ENCODE measurements at places on chromosomes 7 and 10.

GRCh38 chr10:11448190-11448544 lies 163.3 kb downstream of the USP6NL start:
- peak; percentile 26 for DNase-seq

DNA sequence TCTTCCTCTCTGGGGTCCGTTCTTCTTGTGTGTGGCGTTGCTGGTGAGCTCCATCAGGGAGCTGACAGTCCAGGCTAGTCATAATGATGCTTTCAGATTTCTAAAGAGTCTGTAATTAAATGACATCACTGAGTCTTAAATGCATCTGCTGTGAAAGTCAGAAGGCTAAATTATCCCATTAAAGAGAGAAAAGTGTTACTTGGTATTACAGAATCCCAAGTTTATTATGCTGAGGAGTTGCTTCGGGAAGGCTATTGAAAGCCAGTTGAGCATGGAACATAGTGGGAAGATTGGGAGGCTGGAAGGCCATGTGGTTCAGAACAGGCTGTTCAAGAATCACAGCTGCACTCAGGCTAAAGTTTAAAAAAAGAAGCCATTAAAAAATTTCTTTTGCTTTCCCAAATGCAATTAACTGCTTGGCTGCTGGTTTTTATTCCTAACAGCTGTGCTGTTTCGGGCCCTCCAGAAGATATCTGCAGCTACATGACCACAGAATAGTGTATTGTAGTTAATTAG lies 342.6 kb upstream of the LRGUK start:
- no peak for DNase-seq

DNA sequence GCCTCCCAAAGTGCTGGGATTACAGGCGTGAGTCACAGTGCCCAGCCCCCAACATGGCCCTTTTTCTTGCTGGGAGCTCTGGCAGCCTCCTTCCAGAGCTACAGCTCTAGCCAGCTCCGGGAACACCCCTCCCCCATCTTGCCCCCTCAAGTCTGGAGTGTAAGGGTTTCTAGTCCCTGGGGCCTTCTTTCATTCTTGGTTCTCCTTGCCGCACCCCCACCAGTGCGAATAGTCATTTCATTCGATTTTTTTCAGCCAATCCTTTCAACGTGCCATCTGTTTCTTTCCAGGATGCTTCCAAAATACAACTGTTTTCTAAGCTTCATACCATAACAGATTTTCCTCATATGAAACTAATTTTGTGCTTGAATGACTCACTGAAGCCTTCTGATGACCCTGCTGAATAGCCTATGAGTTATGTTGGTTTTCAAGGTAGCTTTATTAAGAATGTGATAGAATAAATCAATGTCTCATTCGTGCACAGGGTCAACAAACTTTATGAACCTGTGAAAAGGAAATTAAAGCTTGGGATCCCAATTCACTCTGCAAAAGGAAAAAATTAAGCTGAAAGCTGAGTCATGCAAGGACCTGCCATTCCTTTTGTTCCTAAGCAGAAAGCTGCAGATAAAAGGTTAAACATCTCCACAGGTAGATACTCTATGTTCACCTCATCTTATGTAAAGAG lies 38.6 kb downstream of the CDC14C start:
- no peak for DNase-seq

GRCh38 chr7:118755067-118755625 lies 530.6 kb downstream of the ANKRD7 start:
- no peak for DNase-seq

GRCh38 chr7:127683776-127684681 lies 32.0 kb downstream of the SND1 start:
- no peak for DNase-seq

DNA sequence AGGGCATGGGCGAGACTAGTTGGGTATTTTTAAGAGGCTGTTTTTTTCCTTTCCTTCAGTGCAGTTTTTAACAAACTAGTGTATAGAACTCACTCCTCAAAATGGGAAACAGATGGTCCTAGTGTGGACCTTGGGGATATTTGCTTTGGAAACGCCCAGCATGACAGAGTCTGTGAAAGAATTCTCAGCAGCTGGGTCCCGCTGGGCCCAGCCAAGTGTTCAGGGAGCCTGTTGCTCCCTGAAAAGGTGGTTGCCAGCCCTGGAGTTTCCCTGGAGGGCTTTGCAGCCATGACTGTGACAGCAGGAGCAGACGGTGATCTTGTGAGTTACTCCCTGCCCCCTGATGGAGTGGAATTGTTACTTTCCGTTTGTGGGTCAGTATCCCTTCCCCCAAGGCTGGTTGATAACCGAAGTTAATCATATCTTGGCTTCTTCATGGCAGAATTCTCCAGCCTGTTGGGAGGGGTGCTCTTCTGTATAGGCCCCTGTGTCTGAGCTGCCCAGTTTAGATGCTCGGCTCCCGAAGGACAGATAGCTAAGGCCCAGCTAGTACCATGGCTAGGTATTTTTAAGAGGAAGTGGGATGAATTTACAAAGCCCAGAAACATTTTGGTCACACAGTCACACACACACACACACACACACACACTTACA lies 278.6 kb upstream of the HABP2 start:
- DNase-seq: no peak

DNA sequence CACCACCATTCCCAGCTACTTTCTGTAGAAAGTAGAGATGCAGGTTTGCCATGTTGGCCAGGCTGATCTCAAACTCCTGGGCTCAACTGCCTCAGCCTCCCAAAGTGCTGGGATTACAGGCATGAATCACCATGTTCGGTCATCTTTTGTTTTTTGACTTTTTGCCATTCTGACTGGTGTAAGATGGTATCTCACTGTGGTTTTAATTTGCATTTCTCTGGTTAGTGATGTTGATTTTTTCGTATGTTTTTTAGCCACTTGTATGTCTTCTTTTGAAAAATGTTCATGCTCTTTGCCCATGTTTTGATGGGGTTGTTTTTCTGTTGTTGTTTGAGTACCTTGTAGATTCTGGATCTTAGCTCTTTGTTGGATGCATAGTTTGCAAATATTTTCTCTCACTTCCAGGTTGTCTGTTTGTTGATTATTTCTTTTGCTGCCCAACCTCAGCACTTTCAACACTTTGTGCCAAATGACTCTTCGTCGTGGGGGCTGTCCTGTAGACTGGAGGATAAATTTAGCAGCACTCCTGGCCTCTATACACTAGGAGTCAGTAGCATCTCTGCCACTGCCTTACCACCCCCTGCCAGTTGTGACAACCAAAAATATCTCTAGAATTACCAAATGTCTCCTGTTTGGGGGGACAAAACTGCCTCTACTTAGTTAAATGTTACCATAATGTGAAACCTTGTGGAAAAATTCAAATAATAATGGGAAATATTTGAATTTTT lies 6.5 kb upstream of the CPED1 start:
- no peak for DNase-seq

Data from right atrium auricular region (tissue), 2 donors.